HCEC 1CT (cell line): ENCODE measurements at places on chromosomes 2 and 18.

- peak; percentile 90 for DNase-seq
Observed at GRCh38 chr18:23311351-23312121, 141.6 kb upstream of the RIOK3 start.

GRCh38 chr18:35369126-35369525, 8.0 kb downstream of the ZNF396 start:
- no peak for DNase-seq

DNA sequence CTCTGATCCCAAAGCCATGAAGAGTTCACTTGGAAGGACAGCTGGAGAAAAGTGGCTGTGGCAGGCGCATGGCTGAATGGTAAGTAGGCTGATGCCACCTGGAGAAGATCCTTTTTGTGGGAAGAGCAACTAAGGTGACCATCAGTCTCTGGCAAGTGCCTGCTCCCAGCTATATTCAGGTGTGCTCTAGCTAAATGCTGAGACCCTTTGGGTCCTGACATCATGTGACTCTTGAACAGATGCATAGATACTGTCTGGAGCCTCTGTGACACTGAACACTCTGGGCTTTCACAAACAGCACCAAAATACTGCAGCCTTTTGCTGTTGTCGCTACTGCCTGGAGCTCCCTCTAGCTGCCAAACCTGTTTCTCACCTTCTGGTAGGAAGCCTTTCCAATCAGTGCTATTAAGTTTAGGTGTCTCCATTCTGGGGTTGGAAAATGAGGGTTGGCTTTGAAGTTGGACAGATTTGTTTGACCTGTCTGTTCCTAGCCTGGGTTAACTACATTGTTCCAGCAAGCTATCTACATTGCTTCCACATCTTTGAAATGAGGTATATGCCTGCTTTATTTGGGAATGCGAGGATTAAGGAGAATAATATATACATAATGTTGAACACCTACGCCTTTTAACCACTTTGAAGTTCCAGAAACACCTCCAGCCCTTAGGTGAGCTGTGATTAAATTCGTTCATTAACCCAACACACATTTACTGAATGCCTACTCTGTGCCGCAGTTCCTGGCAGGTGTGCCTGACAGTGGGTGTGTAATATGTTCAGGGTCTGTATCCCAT, 3.1 kb downstream of the EGR4 start:
- DNase-seq, result peak; percentile 49

GRCh38 chr2:222298311-222299150, at the start of gene PAX3:
PAX3 (minus strand) TSS chr2:222298998; CDS start chr2:222298615, 383 bp downstream.
- DNase-seq, result no peak

GRCh38 chr2:214075456-214075855, 335.4 kb upstream of the VWC2L start:
- DNase-seq, result no peak

DNA sequence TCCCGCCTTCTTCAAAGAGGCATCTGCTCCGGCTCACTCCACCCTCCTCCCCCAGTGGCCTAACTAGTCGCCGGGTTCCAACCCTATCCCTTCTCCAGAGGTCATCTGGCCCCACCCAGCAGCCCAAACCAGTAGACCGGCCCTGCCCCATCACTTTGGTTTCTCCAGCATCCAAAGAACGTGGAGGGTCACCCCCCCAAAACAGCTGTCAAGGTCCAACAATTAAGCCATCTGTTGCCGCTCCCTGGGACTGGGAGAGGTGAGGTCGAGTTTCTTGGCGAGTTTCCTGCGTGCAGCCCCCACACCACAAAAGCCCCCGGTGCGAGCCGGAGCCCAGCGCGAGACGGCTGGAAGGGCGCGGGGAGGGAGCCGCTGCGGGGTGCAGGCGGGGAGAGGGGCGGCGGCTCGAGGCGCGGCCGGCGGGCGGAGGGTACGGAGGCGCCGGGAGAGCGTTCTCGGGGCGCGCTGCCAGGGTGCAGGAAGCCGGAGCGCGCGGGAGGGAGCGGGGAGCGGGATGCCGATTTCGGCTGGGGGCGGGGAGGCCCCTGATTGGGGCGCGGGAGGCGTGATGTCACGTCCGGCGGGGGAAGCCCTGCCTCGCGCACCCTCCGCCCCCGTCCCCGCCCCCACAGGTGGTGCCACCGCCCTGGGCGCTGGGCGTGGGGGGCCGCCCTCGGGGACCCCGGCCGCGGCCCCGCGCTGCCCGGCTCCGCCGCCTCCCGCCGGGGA, 571 bp upstream of the GPC1 start:
- DNase-seq, result peak; percentile 93

- DNase-seq, result peak; percentile 72
Observed at GRCh38 chr2:18991177-18992168, 366.9 kb downstream of the OSR1 start.

GRCh38 chr2:224161712-224162111, 122.6 kb upstream of the SERPINE2 start:
- no peak for DNase-seq

DNA sequence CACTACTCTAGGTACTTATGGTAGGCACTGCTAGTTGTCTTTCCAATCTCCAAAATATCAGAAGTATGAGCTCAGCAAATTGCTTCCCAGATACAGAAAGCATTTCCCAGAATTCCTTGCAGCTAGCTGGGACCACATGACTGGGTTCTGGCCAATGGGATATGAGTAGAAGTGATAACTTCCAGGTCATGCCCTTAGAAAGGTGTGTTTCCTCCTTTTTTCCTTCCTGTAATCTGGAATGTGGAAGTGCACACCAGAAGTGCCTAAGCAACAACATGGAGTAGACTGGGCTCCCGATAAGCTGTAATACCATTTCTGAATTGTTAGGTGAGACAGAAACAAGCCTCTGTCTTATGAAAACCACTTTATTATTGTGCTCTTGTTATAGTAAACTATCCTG, 279.8 kb downstream of the ZNF385B start:
- DNase-seq, result no peak

DNA sequence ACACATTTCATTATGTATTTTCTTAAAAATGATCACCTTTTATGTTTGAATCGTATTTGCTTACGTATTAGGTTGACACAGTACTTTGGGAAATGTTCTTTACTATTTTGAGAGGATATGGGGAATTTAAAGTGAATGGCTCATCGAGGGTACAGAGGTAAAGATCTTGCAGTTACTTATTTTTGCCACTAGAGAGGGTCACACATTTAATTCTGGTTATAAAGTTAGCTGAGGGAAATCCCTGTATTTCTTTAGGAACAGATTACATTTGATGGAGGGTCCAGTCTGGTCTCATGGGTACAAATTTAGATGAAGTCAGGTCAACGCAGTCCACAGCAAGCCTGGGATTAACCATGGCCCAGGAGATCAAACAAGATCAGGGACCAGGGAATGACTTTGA, 24.5 kb downstream of the DYNC2LI1 start:
- DNase-seq, result no peak

DNA sequence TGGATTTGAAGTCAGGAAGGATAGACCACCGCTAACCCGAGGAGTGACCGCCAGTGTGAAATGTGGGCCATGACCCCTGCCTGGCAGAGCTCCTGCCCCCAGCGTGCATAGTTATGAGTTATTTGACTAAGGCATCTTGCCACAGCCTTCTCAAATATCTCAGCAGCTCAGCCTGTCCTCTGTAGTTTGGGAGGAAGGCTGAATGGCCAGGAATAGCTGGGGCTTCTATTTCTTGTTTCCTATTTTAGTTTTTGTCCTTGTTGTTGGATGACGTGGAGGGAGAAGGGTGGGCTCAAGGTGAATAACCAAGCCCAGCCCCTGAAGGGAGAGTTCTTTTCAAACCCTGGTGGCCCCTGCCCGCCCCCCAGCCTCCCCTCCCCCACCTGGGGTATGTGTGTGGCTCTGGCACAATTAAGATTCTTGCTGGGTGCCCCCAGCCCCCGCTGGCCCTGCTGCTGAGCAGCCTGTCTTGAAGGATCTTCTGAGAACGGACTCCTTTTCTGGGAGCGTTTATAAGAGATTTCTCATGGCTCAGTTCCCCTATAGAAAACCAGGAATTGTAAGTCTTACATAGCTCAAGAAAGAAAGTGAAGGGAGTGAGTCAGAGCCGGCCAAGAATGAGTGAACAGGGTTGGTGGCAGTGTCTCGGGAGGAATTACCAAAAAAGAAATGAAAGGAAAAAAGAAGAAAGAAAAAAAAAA, 157.4 kb downstream of the GLI2 start:
- DNase-seq, result no peak

- DNase-seq, result peak; percentile 28
Observed at GRCh38 chr2:24824966-24825882, 32.0 kb downstream of the CENPO start.

- no peak for DNase-seq
Observed at GRCh38 chr2:165778653-165779451, 15.2 kb downstream of the GALNT3 start.

GRCh38 chr2:101403745-101404144, 16.4 kb upstream of the CREG2 start:
- no peak for DNase-seq

DNA sequence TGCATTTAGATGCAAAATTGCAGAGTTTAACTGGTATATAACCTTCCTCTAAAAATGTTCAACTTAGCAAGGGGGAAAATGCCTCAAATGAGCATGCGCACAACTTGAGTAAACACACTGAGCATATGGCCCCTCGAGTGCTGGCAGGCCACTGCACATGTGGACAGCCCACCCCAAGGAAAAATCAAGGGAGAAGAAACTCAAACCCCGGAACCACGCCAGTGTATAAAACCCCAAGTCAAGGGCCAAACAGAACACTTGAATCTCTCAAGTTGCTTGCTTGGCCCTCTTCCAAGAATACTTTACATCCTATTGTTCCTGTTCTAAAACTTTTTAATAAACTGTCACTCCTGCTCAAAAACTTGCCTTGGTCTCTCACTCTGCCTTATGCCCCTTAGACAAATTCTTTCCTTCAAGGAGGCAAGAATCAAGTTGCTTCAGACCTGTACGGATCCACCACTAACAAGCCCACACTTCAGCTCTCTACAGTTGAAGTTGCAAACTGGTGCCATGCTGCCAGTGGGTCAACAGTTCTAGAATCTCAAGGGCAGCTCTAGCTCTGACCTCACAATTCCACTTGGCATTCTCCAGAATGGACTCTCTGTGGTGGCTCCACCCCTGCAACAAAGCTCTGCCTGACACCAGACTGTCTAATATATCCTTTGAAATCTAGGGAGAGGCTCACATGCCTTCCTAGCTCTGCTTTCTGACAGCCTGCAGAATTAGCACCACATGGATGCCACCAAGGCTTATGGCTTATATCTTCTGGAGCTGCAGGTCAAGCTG, 38.9 kb downstream of the HIBCH start:
- DNase-seq, result no peak

GRCh38 chr2:67574230-67574629, 177.1 kb downstream of the ETAA1 start:
- DNase-seq, result peak; percentile 77

- no peak for DNase-seq
Observed at GRCh38 chr18:13014232-13014631, 23.1 kb downstream of the CEP192 start.

DNA sequence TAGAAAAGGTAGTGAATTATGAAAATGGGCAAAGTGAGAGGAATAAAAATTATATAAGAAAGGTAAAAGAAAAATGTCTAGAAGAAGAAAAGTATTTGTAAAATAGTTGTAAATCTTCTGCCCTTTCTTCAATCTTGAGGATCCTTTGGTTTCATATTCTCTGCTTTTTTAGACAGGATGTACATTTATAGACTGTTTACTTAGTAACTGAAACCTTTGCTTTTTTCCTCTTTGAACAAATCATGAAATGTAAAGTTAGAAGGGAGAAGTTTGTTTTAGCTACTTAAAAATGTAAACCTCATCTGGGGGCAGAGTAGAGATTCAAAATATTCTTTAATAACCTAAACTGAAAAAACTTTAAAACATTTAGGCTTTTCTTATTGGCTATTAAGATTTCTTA, 150.4 kb upstream of the ITGA4 start:
- DNase-seq, result no peak

GRCh38 chr2:74001781-74002504, 17.2 kb downstream of the TET3 start:
- DNase-seq, result no peak

DNA sequence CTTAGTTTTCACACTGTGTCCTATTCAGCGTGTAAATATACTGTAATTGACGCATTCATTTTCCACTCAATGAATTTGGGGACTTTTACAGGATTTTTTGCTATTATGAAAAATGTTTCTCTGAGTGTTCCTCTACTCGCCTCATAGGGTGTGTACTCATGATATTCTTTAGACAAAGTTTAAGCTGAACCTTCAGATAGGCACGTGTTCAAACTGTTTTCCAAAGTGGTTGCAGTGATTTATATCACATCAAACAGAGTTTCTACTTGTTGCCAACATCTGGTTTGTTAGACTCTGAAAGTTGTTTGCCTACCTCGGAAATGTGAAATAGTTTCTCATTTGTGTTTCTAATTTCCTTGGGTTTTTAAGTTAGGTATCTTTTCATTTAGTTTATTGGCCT, 46.4 kb upstream of the IL1R1 start:
- no peak for DNase-seq

DNA sequence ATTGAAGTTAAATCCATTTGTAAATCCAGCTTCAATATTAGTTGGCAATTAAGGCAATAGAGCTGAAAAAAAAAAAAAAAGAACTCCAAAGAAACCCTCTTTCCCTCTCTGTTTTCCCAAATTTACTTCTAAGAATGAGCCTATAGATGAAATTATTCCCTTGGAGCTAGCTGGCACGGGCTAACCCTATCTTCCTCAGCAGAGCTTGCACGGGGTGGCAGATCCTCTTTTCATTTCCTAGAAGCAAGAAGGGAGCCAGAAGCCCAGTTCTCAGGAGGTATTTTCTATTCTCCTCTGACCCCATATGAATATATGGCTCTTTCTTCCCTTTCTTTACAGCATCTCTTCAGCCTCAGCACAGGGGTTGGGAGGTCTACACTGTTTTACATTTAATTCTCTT, 426.0 kb downstream of the TGIF1 start:
- DNase-seq, result no peak
